ENCODE measurements at places on chromosomes 4 and X.

DNA sequence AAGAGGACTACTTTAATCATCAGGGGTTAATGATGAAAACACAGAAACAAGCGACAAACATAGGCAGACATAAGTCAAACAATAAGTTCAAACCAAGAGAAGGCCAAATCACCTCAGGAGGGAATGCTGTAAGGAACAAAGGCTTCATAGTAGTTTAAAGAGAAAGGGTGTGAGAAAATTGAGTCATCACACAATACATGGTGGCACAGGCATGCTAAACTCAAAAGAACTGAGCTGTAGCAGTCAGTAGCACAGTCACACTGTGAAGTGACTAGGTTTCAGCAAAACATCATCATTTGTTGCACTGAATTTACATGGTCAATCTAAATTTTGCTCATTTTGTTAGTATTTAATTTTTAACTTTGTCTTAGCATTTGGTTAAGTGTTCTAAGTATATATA is 24.2 kb downstream of the SMC1A start:
- DNase-seq: no peak

DNA sequence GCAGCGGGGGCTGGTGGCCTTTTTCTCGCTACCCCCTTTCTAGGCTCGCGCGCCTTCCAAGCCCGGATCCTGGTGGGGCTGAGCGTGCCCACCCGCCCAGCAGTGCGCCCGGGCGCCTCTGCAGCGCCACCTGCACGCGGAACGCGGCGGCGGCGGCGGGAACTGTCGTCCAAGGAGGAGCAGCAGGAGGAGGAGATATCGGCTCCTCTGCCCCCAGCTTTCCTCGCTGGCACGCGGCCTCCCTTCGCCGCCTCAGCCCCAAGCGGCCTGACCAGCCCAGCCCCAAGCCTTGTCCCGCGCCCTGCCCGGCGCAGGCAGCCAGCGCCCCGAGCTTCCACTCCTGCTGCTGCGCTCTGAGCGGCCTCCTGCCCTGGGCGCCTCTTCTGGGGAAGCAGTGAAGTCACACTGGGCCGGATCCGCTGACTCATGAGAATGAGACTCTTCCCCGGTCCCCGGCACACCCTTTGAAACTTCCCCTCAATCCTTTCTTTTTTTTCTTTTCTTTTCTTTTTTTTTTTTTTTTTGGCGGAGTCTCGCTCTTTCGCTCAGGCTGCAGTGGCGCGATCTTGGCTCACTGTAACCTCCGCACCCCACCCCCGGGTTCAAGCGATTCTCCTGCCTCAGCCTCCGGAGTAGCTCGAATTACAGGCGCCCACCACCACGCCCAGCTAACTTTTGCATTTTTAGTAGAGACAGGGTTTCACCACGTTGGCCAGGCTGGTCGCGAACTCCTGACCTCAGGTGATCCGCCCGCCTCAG is 10.6 kb upstream of the ELF4 start:
- DNase-seq: peak; percentile 84

DNA sequence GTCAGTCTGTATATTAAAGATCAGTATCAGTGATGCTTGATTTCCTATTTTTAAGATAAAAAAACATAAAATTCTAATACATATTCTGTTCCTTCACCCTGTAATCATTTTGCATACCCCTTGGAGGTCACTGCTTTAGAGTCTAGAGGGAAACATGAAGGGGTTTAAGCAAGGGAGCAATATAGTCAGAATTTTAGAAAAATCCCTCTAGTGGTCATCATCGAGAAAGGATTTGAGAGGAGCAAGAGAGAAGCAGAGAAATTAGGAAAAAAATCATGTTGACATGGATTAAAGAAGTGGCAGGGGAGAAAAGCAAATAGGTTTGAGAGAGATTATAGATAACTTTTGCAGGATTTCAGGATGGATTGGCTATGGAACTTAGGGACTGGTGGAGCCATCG is 11.1 kb downstream of the APEX2 start:
- DNase-seq: peak; percentile 3

DNA sequence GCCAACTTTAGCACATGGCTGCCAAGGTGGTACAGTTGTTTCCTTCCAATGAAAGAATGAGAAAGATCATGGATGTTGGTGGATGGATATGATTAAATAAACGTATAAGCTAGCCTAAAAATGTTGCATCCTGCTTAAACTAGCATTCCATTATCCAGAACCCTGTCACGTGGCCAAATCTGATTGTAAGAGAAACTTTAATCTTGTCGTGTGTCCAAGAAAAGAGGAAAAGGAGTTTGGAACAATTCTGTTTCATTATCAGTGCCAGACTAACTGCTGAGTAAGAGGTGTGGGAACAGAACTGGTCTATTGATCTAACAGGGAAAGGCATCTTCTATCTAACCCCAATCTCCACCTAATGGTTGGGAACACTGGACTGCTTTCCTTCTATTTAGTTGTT is 325.2 kb upstream of the BMP3 start:
- DNase-seq: peak; percentile 15

DNA sequence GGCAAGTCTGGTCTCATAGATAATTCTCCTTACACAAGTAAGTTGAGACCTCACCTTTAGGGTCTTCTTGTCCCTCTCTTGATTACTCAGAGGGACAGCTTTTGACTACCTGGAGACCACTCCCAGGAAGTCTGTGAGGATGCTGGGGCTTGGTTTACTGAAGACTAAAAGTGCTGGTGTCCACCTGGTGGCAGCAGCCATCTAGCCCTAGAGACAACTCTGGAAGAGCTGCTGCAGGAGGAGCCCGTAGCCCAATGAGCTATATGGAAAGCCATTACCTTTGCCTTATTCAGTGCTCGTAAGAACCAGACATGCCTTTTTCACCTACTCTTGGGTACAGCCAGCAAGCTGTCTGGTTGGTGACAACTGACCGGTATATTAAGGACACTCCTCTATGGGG is 7.3 kb downstream of the FGFBP2 start:
- peak; percentile 21 for DNase-seq

DNA sequence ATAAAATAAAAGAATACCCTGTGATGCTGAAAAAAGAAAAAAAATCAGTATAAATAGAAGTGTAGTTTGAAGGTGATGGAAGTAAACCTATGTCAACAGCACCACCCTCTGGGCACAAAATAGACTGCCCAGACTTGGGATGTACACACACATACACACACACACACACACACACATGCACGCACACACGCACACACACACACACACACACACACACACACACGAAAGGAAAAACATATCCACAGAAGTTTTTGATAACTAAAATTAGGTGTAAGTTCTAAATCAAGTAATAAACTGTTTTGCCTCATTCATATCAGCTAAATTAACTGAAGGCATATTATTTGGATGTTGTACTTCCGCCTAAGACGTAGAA is 40.5 kb downstream of the ANXA5 start:
- DNase-seq: peak; percentile 68
